ENCODE measurements at places on chromosomes 3 and 15.

GRCh38 chr3:62493109-62493801, 119.9 kb upstream of the FEZF2 start:
- DNase-seq: no peak

- no peak for DNase-seq
Observed at GRCh38 chr15:34616613-34617012, 33.2 kb upstream of the GOLGA8B start.

DNA sequence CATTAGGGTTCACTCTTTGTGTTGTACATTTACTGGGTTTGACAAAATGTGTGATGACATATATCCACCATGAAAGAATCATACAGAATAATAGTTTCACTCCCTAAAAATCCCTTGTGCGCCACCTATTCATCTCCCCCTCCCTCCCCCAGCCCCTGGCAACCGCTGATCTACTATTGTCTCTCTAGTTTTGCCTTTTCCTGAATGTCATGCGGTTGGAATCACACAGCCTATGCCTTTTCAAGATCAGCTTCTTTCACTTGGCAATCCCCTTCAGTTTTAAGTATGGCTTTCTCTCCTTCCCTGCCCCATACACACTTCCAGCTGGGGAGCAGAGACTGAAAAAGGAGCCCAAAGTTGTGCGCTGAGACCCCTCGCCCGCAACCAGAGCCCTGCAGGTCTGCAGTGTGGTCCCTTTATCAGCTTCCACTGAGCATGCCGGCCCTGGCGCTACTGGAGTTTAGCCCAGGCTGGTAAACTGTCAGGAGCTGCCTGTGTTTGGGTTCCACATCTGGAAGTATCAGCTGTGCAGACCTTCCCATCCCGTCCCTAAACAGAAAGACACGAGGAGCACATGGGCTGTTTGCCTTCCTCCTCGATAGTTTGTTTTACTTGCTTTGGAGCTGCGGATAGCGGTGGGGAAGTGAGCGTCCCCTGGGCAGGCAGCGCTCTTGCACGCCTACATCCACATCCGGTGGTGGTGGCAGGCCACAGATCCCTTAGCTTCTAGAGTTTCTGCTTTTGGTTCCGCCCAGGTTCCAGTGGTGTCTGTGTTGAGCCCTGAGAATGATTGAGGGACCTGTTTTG, 12.3 kb downstream of the BOC start:
- DNase-seq: no peak

DNA sequence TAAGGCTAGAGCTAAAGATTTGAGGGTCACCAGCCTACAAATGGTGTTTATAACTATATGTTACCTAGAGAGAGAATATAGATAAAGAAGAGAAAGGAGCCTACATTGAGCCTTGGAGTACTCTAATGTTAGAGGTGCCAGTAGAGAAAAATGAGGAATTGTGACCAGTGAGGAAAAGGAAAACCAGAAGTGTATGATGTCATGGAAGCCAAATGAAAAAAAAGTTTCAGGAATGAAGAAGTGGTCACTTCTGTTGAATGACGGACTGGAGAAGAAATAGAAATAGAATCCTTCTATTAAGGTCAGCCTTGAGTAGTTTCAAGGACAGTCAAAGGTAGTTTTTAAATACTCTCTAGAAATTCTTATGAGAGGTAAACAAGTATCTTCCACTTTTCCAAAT, 51.2 kb upstream of the MLF1 start:
- DNase-seq: no peak

- DNase-seq: no peak
Observed at GRCh38 chr15:39597336-39597735, 16.5 kb downstream of the THBS1 start.

DNA sequence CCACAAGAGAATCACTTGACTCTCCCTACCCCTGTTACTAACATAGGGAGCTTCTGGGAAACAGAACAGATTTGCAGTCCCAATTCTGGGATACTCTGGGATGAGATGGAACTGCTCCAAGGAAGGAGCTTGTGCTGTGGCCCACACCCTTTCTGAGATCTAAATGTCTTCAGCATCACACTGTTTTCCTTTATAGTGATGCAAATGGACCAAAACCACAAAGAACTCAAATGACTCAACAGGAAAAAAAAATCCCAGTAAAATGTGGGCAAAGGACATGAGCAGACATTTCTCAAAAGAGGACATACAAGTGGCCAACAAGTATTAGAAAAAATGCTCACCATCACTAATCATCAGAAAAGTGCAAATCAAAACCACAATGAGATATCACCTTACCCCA, 155.6 kb downstream of the NECTIN3 start:
- no peak for DNase-seq

- DNase-seq: no peak
Observed at GRCh38 chr15:63243101-63243500, 34.3 kb upstream of the APH1B start.

- no peak for DNase-seq
Observed at GRCh38 chr3:4899710-4900109, 79.5 kb upstream of the BHLHE40 start.

DNA sequence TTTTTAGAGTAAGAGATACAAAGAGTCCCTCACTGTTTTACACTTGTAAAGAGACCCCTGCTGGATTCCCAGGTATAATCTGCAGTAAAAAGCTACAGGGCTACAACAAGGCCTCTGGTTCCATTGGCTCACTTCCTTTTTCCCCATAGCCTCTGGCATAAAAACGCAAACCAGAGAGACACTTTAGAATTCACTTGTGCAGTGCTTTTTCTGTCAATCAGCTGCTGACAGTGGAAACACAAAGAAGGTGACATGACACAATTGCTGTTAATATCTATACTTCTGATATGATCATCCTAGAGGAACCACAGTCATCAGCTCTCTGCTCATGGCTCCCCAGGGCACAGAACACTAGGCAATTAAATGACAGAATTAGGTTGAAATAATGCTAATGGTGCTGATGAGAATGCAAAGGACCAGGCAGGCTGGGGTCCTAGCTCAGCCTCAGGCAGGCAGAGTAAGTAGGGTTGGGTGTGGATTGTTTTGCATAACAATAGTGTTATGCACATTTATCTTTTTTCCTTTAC, 667.9 kb upstream of the CFAP20DC start:
- no peak for DNase-seq

- DNase-seq: no peak
Observed at GRCh38 chr3:74617776-74618175, 3.3 kb upstream of the CNTN3 start.

DNA sequence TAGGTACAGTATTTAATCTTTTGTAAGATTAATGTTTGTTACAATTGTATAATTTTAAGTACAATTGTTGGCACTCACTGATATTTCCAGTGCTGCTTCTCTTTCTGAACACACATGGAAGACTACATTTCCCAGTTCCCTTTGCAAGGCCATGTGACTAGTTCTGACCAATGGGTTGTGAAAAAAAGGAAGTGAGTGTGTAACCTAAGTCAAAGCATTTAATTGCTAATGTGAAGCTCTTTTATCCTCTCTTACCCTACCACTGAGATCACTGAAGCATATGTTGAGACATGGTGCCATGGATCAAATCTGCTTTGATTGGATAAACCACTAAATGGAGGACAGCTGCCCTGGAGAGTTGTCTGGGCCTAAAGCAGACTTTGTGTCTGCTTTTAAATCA, 83.9 kb upstream of the PLXND1 start:
- peak; percentile 84 for DNase-seq

GRCh38 chr15:57591822-57592367, at the start of gene MYZAP:
TSS of gene MYZAP (plus strand) at chr15:57591904. CDS start at chr15:57592035, 131 bp downstream.
- no peak for DNase-seq

All from NCI-H187 treated with DMSO at 0.1 percent for 48 hours (cell line).